ENCODE measurements at places on chromosomes 6 and 20.

GRCh38 chr20:24823989-24824693 lies 124.9 kb upstream of the CST7 start:
- no peak for DNase-seq

- no peak for DNase-seq
These were observed 28.7 kb downstream of the SNHG17 start for GRCh38 chr20:38406476-38406875.

DNA sequence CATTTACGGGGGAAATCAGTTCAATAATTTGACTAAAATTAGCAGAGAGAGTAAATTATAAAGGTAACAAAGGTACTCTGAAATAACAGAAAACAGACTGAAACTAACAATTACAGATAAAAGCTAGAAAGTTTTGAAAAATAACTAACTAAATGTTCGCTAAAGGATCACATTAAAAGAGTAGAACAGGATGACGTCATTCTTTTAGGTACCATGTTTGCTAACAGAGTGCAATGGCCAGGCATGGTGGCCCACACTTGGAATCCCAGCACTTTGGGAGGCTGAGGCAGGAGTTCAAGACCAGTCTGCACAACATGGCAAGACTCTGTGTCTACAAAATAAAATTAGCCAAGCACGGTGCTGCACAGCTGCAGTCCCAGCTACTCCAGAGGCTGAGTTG lies 212.3 kb upstream of the CDYL start:
- no peak for DNase-seq

DNA sequence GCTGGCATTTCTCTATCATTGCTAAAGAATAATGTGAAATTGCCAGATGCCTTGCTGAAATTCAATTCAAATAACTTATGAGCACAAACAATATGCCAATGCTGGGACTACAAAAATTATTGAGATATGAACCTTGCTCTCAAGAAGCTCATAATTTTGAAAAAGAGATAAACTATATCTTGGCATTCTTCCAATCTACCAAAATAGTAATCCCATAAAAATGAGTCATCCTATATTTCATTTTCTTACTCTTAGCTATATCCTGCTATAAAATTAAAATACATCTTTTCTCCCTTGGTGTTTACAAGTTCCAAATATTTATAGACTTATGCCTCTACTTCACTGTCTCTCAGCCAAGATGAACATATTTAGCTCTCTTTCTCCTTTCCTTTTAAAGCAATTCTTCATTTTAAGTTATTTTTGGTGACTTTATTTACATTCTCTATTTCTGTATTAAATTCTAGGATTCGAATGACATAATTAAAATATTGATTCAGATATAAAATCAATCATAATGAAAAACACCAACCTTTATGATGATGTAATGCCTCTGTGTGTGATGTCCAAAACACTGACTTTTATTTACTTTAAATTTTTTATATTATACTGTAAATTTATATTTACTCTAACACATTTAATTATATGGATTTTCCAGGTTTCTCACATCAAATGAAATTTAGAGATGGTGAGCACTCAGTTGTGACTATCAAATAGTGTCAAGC lies 152.6 kb downstream of the CDK19 start:
- no peak for DNase-seq

- DNase-seq = no peak
These were observed 124.1 kb downstream of the CBLN4 start for GRCh38 chr20:55881204-55881603.

DNA sequence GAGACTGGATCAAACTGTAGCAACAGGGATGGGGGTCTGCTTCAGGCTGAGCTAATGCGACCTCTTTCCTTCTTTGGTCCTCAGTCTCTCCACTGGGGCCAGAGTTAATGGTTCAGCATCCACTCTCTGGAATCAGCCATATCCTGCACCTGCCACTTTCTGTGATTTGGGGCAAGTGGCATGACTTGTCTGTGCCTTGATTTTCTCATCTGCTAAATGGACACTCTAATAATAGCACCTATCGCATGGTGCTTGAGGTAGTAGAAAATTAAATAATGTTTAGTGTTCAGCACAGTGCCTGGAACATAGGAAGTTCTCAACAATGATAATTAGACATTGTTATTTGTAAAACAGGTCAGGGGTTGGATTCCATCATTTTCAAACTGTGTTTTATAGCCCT lies 6.3 kb downstream of the XKR7 start:
- no peak for DNase-seq

DNA sequence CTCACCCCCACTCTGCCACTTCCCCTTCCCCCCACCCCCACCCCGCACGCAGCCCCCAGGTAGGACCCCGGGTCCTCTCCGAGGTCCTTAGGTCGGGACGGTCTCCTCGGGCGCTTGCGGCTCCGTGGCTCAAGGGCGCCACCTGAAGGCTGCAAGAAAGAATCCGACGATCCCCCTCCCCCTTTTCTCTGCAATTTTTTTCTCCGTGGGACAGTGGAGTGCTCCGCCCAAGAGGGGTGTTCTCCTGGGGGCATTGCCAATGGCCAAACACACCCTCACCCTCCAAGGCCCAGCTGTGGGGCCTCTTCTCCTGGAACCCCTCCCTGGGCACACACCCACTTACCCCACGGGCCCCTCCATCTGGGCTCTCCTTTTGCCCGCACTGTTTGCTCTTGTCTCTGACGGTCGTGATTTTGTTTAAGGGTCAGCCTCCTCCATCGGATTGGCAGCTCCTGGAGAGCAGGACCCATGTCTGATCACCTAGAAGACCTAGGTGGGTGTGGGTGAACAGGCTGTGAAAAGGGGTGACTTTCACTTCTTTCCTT lies 1.1 kb upstream of the TMEM74B start:
- peak; percentile 52 for DNase-seq

DNA sequence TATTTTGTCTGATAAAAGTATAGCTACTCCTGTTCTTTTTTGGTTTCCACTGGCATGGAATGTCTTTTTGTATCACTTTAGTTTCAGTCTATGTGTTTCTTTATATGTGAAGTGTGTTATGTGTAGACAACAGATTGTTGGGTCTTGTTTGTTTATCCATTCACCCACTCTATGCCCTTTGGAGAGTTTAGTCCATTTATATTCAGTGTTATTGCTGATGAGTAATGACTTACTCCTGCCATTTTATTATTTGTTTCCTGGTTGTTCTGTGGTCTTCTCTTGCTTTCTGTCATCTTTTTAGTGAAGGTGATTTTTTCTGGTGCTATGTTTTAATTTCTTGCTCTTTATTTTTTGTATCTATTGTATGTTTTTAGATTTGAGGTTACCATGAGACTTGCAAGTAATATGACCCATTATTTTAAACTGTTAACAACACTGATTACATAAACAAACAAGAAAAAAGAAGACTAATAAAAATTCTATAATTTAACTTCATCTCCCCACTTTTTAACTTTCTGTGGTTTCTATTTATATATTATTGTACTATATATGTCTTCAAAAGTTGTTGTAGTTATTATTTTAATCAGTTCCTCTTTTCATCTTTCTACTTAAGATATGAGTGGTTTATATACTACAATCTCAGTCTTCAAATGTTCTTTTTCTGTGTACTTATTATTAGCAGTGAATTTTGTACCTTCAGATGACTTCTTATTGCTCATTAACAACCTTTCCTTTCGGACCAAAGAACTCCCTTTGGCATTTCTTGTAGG lies 323.4 kb downstream of the BTBD9 start:
- DNase-seq = no peak

DNA sequence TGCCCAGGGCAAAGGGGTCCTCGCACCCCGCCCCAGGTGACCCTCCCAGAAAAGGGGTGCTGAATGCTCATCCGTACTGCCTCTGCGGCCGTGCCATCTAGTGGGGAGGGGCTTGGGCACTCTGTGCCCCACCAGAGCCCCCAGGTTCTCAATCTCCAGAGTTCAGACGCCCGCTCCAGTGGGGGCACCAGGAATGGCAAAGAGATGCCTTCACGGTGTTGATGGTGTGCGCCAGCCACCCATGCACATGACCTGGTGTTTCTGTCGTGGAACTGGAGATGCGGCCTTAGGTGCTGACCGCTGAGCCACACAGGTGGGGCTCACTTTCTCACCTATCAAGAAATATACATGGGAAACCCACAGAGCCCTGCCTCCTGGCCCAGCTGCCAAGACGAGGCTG lies 30.8 kb downstream of the GNAS-AS1 start:
- no peak for DNase-seq

DNA sequence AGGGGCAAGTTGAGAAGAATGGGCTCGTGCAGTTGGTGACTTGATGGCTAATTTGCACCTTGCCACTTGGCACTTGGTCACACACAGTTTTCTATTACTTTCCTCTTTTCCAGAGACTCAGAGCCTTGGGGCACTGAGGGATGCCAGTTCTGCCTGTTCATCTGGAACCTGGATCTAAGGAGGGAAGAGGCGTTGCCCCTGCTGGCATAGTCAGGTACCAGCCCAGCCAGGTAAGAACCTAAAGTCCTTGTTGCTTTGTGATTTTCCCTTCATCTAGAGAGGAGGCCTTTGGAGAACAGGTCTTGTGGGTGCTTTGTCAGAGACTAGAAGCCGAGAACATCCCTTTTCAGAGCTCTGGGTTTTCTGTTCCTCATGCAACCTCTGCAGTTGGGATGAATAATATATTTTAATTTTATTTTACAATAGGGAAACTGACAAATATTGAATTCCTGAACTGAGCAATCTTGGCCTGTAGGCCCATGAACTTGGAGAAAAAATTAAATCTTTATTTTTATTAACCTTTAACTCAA lies 11.4 kb downstream of the SYTL3 start:
- no peak for DNase-seq

DNA sequence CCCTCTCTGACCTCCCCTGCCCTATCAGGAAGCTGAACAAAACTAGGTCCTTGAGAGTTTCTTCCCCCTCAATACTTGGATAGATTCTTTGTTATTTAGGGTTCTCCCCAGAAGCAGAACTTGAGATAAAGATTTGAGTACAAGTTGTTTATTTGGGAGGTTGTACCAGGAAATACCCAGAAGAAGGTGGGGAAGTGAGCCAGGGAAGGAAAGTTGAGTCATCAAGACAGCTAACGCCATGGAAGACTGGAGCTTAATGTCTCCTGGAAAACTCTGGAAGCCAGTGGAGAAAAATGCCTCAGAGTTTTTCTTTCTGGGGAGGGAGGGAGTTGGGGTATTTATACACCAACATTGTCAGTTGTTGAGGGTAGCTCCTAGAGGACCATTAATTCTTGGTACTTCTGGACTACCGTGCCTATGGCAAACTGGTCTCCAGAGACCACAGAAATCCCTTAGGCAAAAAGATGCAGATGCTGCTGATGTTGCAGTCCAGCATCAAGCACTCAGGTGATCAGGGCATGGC lies 102.6 kb upstream of the ZFP64 start:
- no peak for DNase-seq

DNA sequence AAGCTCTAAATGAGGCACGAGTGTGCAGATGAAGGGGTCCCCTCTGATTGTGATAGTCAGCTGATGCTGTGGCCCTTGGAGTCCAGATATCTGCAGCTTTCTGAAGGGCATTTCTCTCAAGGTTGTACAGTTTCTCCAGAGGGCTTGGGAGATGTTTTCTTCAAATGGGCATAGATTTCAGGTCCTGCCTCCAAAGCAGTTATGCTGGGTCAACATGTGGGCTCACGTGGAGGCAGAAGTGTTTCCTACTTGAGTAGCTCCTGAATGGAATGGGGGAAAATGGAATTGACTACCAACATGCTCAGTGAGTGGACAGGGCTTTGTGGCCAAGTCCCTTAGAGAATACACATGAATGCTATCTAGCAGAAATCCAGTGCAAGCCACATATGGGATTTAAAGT lies 360.7 kb downstream of the SAMD5 start:
- no peak for DNase-seq

DNA sequence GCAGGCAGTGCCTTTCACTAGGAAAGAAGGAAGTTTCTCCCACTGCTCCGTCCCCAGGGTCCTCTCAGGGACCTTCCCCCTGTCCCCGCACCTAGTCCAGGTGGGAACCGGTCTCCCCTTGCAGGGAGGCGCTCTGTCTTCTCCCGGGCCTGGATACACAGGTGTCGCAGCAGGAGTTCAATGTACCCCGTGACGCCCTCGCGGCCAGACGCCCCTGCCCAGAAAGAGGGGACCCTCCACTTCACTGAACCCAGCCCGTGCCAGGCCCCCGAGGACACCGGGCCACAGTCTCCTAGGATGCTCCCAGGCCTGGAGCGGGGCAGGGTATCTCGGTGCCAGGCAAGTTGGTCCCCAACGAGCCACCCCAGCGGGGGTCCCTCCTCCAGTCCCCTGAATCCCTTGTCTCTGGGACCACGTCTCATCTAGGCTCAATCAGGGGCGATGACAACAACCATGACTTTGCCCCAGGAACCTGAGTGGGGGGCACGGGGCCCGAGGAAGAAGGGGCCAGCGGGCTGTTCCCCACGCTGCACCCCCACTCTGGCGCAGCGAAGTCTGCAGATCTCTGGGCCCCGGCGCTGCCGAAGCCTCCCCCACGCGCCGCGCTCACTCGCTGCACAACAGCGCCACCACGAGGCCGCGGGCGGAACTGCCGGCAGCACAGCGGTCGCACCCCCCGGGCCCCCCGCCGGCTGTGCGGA lies 103.0 kb downstream of the EDN3 start:
- DNase-seq = peak; percentile 62

DNA sequence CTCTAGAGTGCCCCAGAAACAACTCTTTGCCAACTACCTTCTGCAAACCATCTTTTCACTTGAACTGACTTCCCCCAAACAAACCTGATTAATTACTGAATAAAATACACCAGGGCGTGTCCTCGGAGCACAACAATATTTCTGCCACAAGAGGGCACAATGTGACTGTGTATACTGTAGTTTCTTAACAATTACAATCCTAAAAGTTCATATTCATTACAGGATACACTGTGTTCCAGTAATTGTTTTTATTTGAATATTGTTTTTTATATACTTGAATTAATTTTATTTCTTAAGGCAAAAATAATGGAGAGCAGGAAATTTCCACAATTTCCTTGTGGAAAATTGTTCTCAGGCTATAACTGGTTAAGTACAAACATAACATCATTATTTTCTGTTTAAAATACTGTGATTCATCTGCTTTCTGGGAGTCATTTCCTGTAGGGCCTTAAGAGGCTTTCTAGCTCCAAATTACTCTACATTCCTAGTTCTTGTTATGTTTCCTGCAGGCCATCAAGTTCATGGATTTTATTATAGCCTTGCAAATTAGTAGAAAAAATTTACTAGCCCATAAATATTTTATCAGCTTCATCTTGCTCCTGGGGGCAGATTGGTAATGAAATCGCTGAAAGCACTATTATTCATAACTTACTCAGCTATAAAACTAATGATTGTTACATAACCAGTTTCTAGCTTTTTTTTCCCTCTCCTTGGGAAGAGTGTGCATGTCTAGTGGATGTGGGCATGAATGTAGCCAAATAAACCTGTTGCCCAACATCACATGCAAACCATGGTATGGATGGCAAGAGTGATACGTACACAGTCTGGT lies 51.9 kb upstream of the SLC22A16 start:
- peak; percentile 32 for DNase-seq

DNA sequence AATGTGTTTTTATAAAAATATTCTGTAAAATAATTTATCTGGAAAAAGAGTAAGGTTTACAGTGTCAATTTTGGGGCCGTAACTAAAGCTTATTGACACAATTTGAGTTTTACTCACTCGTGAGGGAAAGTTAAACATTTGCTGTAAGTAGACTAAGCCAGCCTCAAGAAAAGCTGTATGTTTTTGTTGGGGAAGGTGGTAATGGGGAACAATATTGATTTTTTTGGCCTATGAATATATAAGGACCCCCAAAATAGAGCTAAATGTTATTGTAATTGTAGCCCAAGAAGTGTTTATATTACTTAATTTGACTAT lies 1.4 kb downstream of the SENP6 start:
- DNase-seq = no peak

- no peak for DNase-seq
These were observed 41.8 kb downstream of the KCNS1 start for GRCh38 chr20:45059022-45059728.

- DNase-seq = no peak
These were observed 694.3 kb upstream of the FLRT3 start for GRCh38 chr20:15031546-15032351.

All from GM19239 (cell line).